ENCODE measurements at places on chromosomes 6 and 20.

- DNase-seq, result no peak
Measured at GRCh38 chr20:4076671-4077070, 61.3 kb upstream of the RNF24 start.

DNA sequence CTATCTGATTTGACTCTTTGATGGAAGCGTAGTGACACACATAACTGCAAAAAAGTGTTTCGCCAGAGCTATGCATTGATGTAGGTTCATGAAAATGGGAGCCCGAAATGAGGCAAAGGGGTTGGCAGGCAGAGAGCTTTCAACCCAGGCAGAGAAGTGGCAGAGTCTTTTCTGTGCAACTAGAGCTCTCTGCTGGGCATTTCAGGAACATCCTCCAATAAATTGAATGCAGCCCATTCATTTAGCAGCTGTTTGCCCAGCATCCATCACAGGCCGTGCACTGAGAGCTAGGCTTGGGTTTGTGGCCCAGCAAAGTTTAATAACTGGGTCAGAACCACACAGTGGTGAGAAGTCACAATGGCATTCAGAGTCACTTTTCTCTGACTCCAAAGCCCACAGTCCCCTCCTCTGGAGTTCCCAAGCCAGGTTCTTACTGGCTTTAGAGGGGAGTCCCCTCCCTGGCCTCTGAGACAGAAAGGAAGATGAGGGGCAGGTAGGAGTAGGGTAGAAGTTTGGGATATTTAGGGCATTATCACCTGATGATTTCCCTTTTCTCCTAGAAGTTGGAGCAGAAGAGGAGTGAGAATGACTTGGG lies 31.8 kb upstream of the ELMO2 start:
- DNase-seq, result no peak

- DNase-seq, result no peak
Measured at GRCh38 chr6:11179419-11180202, 52.9 kb downstream of the NEDD9 start.

DNA sequence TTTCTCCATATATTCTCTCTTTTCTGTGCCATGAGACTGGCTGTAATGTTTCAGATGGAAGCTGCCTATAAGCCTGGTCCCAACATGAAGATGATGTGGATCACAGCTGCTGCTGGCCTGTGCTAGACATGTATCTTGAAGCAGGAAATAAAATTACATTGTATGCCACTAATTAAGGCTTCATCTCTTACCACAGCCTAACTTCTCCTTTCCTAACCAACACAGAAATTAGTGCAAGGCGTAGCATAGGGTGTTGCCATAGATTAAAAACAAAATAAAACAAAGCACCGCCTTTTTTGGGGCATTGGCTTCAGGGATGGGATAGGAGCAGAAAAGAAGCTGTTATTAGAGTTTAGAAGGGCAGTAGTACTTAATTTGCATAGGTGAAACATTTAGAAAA lies 4.7 kb upstream of the SLC17A4 start:
- DNase-seq, result no peak

DNA sequence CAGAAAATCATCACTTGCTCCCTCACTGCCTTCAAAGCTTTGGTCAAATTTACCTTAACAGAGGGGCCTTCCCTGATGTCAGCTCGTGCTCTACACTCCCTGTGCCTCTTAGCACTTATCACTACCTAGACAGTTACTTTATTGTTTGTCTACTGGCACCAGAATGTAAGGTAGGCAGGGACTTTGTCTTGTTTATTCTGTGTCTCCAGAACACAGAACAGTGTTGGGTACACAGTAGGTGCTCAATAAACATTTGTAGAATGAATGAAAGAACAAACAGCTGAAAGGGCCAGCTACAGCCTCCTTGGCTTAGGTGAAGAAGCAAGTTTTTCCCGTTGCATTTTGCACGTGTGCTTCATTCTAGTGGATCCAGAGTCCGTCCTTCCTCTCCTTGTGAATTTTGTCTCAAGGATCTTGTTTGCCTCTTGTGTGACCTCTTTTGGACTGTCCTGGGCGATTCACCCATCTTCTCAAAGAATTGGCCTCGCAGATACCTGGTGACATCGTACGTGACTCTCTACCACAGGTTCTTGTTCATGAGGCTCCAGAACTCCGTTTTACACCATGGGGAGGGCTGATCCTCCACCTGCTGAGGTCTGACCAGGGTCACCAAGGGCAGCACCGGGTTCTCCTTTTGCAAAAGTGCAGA lies 84.2 kb upstream of the ARMC2 start:
- no peak for DNase-seq

GRCh38 chr6:134373993-134374392 lies 56.1 kb upstream of the SGK1 start:
- DNase-seq, result no peak

- DNase-seq, result no peak
Measured at GRCh38 chr6:33613795-33614168, 7.3 kb upstream of the ITPR3 start.

- no peak for DNase-seq
Measured at GRCh38 chr6:56959938-56960337, 5.0 kb downstream of the BEND6 start.

DNA sequence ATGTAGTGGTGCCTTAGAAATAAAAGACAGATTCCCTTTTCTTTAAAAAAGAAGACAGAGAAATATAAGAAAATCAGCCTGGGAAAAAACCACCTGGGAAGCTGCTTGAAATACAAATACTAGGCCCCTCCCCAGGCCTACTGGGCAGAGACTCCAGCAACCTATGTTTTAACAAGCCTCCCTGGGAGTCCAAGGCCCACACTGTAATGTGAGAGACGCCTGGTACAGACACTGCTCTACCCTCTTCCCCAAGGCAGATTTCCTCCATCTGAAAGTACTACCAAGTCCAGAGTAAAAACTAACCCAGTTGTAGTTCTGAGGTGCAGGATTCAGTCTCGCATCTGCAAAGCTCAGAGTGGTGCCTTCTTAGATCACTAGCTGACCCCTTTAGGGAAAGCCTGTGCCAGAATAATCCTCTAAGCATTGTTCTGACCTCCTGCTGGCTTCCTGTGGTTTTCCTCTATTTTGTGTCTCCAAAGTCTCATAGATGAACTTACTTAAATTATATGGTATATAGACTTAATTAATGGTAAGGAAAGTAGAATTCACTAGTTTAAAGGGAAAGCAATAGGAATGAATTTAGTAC lies 270.2 kb upstream of the SLC35B3 start:
- no peak for DNase-seq

DNA sequence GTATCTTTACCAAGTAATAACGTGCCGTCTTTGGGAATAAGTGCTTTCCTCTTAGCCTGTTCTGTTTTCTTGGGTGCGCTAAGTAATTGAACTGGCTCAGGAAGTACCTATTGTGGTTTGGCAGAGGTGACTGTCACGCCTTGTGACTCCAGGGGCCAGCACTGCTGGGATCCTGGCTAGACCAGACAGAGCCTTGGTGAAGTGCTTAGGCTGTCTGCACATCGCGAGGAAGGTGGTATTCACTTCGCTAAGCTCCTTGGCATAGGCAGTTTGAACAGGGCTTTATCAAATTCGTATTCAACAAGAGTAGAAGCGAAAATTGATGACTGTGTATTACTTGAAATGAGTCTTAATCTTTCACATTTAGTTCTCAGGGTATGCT lies 17.6 kb downstream of the PRDM1 start:
- no peak for DNase-seq

GRCh38 chr6:72974276-72974675 lies 251.0 kb downstream of the KHDC1L start:
- DNase-seq, result no peak

- DNase-seq, result no peak
Measured at GRCh38 chr6:157335829-157336228, 12.5 kb upstream of the TMEM242 start.

DNA sequence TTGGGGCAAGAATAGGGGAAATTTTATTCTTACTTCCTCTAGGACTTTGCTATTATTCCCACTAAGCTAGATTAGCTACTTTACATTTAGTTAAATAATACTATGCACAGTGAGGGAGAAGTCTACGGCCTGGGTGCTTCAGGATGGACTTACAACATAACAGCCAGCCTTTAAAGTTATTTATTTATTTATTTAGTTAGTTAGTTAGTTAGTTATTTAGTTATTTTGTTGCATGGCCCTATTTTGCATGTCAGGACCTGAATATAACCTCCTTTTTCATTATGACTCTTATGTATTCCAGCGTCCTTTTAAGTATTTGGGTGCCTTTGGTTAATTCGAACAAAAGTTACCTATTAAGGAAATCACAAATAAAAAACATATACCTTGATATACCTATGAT lies 238.7 kb downstream of the EYS start:
- DNase-seq, result no peak

DNA sequence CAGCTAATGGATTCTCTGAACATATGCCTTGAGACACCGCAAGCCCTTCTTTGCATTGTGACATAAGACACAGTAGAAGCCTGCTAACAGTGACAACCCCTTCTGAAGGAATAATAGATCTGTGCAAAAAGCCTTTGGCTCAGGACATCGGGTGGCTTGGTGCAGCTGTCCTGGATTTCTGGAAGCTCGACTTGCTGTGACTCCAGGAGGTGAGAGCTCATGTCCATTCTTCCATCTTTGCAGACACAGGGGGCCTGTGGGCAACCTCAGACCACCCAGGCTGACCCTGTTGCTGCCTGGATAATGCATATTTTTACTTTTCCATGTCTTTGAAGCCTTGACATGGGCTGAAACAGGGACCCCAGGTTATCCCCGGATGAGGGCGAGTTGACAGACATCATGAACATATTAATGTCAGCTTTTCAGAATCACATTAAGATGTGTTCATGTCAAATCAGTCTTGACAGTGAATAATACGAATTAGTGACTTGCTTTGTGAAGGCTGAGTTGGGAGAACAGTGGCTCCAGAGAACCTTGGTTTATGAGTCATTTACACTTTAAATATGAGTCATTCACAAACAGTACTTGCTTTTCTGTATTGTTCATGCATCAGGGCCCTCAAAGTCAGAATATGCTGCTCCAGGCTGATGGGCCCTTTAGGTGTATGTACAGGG lies 66.8 kb upstream of the IYD start:
- DNase-seq, result no peak

DNA sequence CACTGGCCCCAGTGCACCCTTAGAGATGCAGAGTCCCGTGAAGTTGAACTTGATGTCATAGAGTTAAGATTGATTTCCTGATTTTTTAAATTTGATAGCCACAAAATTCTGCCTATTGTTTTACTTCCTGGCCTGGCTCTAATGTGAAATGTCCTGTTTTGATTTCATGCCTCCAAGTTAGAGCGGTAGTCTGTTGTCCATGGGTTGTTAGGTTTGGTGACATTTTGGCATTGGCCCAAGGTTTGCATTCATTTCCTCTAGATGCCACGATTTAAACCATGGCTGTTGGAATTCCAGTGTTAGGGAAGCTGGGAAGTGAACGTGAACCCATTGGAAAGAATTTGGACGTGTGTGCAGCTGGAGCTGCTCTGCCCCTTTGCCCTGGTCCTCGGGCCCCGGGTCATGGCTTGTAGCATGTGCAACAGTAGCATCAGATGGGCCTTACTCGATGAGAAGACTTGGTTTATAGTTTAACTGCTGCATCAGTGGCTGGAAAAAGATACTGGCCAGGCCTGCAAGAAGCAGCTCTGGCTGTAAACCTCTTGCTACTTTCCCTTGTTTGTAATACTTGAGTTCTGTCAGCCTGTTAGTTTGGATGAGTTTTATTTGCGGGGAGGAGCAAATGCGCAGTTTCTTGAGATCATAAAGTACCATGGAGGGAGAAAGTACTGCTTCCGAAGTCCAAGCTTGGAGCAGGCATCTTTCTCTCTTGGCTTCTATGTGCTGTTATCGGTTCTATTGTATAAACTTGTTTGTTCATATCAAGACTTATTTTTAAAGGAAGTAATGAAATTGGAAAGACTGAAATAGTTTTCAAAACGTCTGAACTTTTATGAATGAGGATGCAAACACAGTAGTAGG lies 121.4 kb upstream of the CLDN20 start:
- DNase-seq, result no peak

GRCh38 chr20:41365777-41366545 lies 657 bp downstream of the EMILIN3 start:
- no peak for DNase-seq

- no peak for DNase-seq
Measured at GRCh38 chr20:46154305-46154704, 36.2 kb downstream of the CD40 start.

GRCh38 chr6:118965371-118965770 lies 30.4 kb upstream of the MCM9 start:
- DNase-seq, result no peak

DNA sequence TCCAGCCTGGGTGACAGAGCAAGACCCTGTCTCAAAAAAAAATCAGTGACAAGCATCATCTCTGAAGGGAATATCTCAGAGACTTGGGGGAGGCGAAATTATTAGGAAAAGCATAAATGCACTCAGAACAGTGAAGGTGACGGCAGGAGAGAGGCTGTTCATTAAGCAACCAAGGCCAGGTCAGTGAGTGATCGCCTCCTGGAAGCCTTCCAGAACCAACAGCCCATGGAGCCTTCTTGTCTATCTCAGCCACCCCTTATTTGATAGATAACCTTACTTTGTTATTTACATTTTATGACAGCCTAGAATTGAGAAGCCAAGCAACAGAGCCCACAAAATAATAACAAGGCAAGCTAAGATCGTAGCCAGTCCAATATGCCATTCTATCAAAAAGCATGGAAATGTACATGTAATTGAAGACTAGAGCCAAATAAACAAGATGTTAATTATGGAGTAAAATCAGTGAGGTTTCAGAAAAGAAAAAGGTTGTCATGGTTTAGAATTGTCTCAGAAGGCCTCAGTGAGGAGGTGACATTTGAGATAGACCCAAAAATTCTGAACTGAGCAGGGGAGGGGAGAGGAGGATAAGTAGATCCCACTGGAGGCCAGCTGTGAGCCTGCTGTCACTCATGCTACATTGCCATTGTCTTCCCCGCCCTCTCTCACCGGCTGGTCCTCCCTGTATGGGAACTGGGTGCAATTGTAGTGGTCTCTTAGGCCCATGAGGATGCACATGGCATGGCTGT lies 17.8 kb downstream of the BNIP5 start:
- DNase-seq, result no peak

- DNase-seq, result no peak
Measured at GRCh38 chr6:26250698-26251044, 114.3 kb upstream of the BTN3A2 start.

- no peak for DNase-seq
Measured at GRCh38 chr20:59628171-59628570, 23.8 kb downstream of the PHACTR3 start.

GRCh38 chr6:52574709-52575501 lies 2.0 kb downstream of the TRAM2 start:
- DNase-seq, result no peak

DNA sequence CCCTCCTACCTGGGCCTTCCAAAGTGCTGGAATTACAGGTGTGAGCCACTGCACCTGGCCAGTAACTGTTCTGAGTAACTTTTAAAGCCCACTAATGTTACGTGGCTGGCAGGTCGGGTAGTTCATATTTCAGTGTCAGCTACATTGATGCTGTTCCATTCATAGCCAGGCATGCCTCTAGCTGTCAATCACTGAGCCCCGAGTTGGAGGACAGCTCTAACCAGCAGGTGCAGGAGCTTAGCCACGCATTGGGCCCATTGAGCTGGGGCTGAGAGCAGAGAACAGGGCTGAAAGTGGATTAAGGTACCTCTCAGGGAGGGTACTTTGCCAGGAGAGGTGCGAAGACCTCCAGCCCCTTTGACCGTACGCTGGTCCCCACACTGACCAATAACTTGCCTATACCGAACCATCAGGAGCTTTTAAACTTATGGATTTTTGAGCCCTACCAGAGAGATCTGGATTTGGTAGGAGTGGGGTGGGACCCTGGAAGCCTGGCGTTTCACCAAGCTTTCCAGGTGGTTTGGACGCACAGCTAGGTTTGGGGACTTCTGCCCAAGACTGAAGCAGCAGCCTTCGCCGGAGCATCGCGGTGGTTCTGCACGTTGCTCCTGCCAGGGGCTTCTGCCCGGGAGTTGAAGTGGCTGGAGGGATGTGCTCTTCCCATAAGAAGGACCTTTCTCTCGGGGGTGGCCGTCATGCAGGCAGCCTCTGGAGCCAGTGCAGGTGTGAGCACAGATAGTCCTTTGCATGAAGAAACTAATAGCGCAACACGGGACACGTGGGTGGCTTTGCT lies 82.6 kb downstream of the SERAC1 start:
- DNase-seq, result no peak
